ENCODE measurements at places on chromosomes 1 and 21.
A peak's percentile ranks its signal among the peaks of the same experiment; 100 is the strongest.

- DNase-seq = peak; percentile 90
Measured at GRCh38 chr21:34881839-34882371, 167.2 kb downstream of the RUNX1 start.

DNA sequence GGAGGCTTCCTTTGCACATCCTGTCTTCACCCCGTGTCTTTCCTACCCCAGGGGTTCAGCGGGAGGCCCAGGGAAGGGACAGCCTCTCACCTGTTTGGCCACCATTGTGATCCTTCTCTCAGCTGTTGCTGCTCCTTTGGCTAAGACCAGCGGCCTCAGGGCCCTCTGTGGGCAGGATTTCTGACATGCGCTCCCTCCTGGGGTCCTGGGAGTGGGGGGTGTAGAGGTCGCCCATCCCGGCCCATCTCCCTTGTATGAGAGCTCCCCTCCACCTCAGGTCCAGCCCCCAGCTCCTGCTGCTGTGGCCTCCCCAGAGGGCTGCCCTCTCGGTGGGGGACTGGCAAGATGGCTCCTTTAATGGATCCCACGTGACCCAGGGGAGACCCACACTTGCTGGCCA is 120.5 kb downstream of the PRDM2 start:
- no peak for DNase-seq

GRCh38 chr1:160774886-160775719 is 20.9 kb upstream of the LY9 start:
- DNase-seq = no peak

DNA sequence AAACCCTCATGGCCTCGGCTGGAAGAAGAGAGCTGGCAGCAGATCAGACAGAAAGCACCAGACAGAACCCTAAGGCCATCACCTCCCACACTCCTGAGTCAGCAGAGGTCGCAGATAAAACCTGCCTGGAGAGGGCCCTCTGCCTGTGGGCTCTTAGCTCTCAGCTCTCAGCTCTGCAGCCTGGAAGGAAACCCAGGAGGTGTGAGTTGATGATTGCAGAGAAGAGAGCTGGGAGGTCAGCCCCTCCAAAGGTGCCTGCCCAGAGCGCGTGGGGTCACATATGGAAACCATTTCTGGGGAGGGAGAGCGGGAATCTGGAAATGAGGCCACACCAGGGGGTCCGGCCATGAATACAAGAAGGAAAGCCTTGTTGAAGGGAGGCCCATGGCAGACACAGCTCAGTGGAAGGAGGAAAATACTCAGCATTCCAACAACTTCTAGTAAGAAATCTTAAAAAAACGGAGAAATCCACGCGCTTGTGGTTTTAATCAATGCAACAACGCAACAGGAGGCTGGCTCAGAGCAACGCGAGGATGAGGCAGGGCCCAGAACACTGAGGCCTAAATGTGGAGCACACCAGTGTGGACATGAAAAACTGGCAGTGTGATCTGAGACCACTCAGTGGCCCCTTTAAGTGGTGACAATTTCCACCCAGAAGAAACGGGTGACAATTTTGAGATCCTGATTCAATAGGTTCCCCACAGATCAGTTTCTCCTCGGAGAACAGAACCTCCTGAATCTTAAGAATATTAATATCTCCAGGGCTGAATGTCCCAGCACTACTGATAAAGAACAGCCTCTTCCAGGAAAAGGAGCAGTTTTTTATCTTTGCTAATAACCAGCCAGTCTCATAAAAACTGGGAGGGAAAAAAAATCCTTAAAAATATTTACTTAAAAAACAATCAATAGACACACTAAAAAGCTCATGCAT is 45.7 kb downstream of the PSMG1 start:
- DNase-seq = peak; percentile 14

DNA sequence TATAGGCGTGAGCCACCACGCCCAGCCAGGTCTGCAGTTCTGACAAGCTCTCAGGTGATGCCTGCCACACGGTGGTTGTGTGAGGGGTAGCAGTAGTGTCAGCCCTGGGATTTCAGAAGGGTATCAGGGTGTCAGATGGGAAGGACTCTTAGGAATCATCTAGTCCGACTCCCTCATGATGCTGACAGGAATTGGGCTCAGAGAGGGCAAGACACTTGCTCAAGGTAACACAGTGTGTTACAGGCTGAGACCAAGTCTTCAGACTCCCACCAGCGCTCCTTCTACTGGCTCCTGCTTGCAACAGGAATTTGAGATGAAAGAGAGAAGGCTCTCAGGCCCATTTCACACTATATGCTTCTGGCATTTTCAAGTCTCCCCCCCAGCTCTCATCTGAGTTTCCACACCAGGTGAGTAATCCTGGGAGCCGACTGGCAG is 6.9 kb downstream of the HTR1D start:
- DNase-seq = peak; percentile 73

- peak; percentile 83 for DNase-seq
Measured at GRCh38 chr1:169288011-169288414, 79.6 kb downstream of the NME7 start.

- no peak for DNase-seq
Measured at GRCh38 chr1:213260311-213261075, 209.5 kb downstream of the RPS6KC1 start.
